ENCODE measurements at places on chromosomes 1 and 21.

DNA sequence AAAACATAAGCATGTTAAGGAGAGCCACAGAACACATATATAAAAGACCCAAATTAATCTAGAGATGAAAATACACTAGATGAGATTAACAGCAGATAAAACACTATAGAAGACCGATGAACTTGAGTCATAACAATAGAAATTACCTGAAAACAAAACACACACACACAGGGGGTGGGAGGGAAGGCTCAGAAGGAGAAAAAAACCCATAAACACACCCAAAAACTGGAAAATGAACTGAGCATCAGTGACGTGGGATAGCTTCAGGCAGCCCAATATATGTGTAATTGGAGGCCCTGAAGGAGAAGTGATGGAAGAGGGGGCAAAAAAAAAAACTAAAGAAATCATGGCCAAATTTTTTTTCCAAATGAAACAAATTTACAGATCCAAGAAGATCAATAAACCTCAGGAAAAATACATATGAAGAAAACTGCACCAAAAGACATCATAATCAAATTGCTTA, 11.4 kb downstream of the ALDH9A1 start:
- DNase-seq, result no peak

DNA sequence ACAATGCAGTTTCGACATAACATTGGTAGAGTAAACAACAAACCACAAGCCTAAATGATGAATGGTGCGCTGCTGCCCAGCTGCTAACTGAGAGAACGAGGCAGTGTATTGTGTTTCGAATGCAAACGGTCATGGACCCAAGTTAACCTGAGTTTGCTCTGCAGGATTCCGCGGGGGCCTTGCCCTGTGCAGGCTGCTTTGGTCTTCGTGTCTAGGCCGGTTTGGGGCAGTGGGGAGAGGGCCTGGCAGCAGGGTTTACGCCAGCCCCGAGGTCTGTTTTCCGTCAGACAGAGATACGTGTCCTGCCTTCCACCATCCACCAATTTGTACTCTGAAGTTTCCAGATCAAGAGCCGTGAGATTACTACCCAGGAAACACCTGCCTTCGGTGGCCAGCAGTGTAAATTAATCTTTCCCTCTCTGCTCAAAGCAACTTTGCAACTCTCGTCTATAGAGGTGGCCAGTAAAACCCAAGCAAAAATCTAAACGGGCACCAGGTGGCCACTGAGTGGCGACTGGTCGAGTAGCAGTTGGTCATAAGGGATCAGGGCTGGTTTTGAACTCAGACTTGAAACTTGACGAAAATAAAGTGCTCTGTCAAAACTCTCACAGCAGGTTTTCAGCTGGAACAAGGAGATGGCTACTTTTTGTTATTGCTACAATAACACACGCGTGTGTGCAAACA, 6.3 kb upstream of the PRDM15 start:
- no peak for DNase-seq

GRCh38 chr1:8020032-8020431, 6.1 kb downstream of the ERRFI1 start:
- no peak for DNase-seq

DNA sequence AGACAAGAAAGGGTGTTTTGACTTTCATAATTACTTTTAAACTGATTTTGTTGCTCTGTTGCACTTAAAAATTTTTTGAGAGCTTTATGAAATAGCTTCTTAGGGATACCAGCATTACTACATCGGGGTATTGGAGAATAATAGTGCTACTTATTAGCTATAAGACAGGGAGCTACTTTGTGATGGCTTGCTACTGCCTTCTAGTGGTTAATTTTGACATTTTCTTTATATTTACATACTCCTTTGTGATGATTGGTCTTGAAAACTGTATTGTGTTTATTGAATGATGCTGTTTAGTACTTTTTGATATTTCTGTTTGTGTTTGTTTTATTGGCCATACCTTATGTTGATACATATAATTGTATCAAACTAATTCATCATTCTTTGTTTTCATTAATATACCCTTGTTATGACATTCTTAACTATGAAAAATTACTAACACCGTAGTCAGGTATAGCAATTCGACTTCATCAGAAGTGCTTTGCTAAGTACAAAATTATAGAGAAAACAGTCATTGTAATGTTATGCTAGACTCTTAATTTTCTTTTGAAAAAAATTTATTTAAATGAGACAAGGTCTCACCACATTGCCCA, 85.5 kb downstream of the CLIC4 start:
- DNase-seq, result no peak

DNA sequence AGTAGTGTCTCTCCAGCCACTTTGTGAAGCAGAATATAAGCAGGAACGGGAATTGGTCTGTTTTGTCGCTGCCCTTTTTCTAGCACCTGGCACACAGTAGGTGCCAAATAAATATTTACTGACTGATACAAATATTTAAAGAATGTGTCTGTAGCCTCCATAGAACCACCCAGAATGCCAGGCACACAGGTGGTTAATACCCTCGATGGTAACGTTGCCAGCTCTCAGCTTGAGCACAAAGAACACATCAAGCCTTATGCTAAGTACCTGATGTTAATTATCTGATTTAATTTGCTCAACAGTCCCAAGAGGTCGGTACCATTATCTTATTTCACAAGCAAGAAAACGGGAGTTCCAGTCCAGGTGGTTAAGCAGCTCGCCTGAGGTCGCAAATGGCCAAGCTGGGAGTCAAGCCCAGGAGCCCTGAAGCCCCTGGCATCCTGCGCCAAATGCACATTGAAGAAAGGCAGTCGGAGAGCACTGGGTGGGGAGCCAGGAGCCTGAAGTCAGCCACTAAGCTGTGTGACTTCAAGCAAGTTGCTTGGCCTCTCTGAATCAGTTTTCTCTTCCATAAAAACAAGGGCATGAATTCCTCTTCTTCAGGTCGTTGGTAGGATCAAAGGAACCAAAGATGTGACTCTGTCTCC, 26.4 kb downstream of the HSPG2 start:
- no peak for DNase-seq

DNA sequence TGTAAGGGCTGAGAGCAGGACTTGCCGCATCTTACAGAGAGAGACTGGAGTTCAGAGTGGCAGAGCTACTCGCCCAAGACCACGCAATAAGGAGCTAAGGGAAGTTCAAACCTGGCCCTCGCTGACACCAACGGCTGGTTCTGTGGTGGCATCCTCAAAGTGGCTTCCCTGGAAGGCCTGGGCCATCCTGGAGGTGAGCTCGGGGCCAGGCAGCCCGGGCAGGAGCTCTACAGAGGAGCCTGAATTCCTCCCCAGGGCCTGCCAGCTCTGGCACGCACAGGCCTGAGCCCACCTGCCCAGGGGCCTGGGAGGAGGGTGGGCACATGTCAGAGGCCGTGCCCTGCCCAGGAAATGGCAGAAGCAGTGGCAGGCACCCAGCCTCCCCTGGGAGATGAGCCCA, 68.6 kb downstream of the MEGF6 start:
- no peak for DNase-seq

GRCh38 chr1:221732052-221732451, 9.8 kb downstream of the DUSP10 start:
- DNase-seq, result no peak

DNA sequence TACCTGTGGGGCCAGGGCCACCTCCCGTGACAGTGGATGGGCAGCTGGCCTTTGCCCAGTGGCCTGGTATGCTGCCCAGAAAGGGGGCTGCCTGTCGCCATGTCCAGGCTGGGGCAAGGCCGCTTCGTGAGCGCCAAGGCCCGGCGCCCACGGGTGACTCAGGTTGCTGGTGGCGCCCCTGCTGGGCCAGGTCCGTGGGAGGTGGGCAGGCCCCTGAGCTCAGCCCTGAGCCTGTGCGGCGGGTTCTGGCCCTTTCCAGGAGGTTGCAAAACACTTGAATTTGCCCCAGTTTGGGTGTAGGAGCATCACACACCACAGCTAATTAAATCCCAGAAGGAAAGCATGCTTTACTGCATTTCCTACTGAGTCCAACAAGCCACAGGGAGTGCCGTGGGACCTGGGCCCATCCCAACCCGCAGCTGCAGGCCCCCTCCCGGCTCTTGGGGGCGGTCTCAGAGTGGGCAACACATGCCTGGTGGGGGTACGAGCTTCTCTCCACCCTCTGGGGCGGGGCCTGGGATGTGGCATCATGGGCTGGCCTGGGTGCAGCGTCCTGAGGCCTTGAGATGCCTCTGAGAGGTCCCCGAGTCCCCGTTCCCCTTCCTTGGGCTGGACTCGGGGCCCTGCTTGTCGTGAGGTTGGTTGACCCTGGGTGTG, 159.8 kb downstream of the PEX14 start:
- no peak for DNase-seq

DNA sequence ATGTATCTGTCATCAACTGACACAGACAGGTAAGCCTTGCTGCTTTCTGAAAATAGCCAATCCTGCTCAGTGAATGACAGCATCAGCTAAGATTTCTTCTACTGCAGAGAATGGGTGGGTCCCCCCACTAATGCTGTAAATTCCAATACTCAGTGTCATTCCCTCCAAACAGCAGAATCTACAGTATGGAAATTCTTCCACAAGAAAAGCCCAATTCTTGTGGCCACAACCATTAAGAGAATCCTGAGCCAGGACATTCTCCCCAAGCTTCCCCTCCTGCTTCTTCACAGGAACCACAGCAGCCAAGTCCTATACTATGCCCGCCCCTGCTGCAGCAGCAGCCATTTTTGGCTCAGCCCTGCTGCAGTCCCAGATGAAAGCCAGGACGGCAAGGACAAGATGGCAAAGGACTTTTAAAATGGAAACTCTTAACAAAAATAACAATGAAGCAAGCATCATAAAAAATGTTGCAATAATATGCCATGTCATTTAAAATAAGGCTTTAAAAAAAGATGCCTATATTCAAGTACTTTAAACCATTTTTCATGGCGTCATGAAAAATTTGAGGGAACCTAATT, 26.8 kb downstream of the EIF4G3 start:
- no peak for DNase-seq

DNA sequence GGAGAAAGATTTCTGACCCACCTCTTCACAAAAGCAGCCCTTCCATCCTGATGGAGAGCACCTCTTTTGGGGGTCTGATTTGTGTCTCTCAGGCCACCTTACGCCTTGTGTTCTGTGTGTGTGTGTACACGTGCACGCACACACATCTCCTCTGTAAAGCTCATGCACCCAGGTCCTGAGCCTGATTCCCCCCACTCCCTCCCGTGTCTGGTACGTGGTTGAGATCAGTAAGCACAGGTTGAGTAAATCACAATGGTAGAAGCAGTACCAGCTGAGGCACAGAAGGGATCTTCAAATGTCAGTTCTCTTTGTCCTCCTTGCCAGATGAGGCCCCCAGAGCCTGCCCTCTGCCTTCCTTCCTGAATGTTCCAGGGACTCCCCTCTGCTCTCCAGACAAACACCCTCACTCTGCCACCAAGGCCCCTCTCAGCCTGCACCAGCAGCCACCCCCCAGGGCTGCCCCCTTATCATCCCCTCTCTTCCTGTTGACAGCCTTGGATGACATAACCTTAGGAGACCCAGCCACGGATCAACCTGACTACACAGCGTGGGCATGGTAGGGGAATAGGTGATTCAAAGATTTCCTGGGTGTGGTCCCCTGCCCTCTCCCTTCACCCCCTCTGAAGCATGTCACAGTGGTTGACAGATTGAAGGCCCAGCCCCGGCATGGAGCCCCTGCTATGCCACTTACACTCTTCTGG, 112.8 kb downstream of the HIVEP3 start:
- DNase-seq, result no peak

- no peak for DNase-seq
Observed at GRCh38 chr1:14113841-14114567, 414.0 kb downstream of the PRDM2 start.

DNA sequence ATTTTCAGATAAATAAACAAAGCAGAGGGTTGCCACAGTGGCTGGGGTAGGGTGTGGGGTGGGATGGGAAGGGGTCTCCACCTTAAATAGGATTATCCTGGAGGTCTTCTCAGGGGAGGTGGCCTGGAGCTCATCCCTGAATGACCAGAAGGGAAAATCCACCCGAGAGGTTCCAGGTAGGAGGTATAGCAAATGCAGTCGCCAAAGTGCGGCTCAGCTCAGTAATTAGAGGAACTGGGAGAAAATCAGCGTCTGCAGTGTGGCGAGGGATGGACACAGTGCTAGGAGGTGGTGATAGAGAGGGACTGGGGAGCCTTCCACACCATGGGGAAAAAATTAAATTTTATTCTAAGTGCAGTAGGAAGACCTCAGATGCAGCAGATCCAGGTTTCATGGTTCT, 584.5 kb downstream of the MATN1 start:
- no peak for DNase-seq

GRCh38 chr1:247347477-247348222, 16.0 kb upstream of the ZNF496 start:
- no peak for DNase-seq

- DNase-seq, result no peak
Observed at GRCh38 chr1:113388621-113389358, 1.5 kb upstream of the MAGI3 start.

DNA sequence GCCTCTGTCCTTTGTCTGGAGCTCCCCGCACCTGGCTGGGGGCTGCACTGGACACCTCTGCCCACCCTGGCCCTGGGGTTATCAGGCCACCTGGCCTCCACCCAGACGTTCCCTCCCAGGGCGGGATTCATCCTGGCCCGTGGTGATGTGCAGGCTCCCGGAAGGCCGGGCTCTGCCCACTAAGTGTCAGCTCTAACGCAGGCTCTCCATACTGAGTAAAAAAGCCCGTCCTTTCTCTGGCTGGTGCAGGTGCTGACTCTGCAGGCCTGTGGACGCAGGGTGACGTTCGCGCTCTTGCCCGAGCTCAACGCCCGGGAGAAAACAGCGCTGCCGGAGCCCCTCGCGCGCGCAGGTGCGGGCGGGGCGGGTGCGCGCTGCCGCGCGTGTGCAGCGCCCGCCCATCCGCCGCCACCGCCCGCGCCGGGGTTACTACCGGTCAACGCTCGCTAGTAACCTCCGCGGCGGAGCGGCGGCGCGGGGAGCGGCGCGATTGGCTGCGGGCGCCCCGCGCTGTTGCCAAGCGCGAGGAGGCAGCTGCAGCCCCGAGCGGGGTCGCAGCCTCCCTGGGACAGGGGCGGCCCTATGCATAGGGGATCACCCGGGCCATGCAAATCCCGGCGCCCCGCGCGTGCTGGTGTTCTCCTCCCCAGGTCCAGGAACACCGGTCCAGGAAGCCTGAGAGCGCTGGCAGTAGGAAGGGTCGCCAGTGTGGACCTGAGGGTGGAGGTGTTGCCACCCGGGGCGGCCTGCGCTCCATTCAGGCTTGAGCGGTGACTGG, 15.7 kb downstream of the ABCG1 start:
- DNase-seq, result peak; percentile 52

GRCh38 chr1:213745451-213745850, 242.3 kb upstream of the PROX1 start:
- no peak for DNase-seq

DNA sequence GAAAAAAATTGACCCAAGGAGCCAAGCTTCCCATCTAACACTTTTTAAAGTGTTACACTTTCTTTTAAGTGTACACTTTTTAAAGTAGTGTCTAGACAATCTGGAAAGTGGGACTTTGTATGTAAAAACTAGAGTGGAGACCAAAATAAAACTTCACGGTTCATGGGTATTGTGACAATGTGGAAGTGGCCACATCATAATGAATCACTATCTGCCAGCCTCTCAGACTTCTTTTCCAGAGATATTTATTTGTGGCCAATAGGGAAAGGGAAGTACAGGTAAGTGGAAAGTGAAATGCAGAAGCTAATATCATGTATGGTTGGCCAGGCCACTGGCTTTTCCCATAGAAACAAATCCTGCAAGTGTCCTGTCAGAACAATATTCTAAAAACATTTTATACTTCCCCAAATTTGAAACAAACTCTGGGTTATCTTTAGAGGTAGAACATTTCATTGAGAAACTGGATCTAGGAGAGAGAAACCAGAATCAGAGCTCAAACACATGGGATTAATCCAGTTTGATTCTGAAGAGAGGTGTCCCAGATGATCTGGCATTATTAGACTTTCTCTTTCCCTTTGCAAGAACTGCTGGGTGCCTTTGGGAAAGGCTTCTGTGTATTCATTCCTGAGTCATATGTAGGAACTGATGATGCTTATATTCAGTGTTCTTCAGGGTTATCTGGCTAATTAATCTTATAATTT, 2.0 kb downstream of the TNFSF18 start:
- DNase-seq, result no peak

Measured in stimulated activated CD4-positive, alpha-beta T cell treated with anti-CD3 and anti-CD28 coated beads, Interleukin-1b, Interleukin-23, amount 100 ng/mL, for 1 hour (primary cell).